ENCODE measurements at places on chromosomes 16 and 17. TPM values are rescaled to one million over a fixed set of nuclear protein-coding genes. Genes with fewer than 3 reads are reported as not detected.

The CDH13 gene
- total RNA-seq: 150 TPM

The CSH2 gene
- total RNA-seq: not detected

The GP2 gene
- not detected for total RNA-seq

The SCARF1 gene
- total RNA-seq: 102 TPM

The TBC1D16 gene
- 21.0 TPM for total RNA-seq

The DERL2 gene
- 38.2 TPM for total RNA-seq

The DYNLRB2 gene
- not detected for total RNA-seq

The HES7 gene
- total RNA-seq: 6.6 TPM

Data from mammary microvascular endothelial cell (primary cell).